Fibroblast of gingiva (primary cell): ENCODE measurements at places on chromosomes 16 and 17.

DNA sequence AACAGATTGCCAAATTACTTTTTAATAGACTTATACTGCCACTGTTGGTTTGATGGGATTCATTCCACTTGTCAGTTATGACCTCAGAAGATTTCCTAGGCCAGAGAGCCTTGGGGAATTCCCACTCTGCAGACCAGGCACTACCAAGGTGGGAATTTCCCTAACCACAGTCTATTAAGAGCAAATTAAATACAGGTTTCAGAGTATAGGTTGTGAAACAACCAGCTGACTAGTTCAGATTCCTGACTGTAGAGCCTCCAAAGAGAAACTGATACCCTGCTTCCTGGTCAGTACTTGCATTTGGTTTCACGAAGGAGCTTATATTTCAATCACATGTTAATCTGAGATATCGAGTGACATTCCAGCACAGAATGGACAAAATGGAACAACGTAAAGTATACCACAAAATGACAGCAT lies 186.5 kb downstream of the STX8 start:
- DNase-seq: peak; percentile 99

DNA sequence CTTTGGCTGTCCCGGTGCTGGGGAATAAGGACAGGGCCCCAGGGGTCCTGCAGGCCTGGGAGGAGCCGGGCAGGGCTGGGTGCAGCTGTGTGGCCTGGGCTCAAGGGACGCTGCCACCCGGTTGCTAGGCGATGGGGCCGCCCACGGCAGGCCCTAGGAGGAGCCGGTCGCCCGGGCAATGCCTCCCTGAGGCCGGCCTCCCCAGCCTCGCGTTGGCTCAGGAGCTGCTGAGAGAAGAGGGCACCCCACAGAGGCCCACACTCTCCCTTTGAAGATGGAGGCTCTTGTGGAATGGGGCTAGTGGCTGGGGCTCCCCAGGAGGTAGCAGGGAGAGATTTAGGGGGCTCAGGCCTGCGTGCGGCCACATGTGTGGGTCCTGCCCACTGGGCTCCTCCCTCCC lies at the start of gene CIBAR2:
TSS of gene CIBAR2 (minus strand) at position 109 of the 400 bp plus-strand sequence. CDS start 120 bp downstream, outside the sequence.
- DNase-seq: no peak

- no peak for DNase-seq
Observed at GRCh38 chr17:16649585-16649984, 4.1 kb downstream of the ZNF624 start.

DNA sequence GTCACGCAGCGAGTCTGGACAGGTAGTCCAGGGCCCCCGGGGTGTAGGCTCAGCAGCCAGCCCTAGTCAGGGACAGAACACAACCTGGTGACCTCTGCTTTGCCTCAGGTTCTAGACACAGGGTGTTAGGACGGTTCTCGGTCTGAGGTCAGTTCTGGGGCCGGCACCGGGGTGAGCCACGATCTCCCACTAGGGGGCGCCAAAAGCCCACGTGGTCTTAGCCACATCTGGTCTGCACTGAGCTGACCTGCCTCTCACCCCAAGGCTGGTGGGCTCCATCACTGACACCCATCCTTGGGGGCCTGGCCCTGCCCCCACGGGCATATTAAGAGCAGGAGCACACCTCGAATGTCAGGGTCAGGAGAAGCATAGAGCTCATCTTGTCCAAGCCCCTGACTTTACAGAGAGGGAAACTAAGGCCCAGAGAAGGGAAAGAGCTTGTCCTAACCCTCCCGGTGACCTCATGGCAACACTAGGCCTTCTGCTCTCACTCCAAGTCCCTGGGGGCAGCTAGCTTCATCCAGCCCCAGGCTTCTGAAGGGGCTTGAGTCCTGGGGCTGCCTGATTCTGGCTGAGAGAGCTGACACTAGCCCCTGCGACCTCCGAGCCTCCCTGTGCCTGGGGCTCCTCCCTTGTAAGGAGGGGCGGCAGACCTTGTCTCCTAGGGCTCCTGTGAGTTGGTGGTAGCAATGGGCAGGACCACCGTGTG lies 9.0 kb downstream of the SLC5A10 start:
- peak; percentile 31 for DNase-seq

- DNase-seq: no peak
Observed at GRCh38 chr16:27476240-27476639, 73.5 kb downstream of the GTF3C1 start.

DNA sequence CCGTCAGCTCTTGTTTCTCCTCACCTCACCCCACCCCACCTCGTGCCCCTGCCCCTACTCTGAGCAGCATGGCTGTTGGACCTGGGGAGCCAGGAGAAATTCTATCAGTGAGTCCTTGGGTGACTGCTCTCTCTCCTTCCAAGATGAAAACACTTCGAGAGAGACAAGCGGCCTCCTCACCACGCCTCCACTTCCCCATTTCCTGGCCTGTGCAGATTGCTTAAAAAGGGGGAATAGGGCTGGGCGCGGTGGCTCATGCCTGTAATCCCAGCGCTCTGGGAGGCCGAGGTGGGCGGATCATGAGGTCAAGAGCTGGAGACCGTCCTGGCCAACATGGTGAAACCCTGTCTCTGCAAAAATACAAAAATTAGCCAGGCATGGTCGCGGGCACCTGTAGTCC lies 9.5 kb downstream of the DLX4 start:
- no peak for DNase-seq
